HFFc6 (cell line): ENCODE measurements at places on chromosomes 13 and 19. TPM values are rescaled to one million over a fixed set of nuclear protein-coding genes. Genes with fewer than 3 reads are reported as not detected.

GRCh38 chr19:9586764-9587163, 2.5 kb upstream of the ZNF121 start:
- peak; percentile 45 for DNase-seq

GRCh38 chr13:41458761-41459431, 1.5 kb downstream of the RGCC start:
- peak; percentile 38 for DNase-seq

GRCh38 chr13:103471896-103472295, 405.7 kb upstream of the SLC10A2 start:
- DNase-seq, result no peak

- no peak for DNase-seq
These were observed 104.1 kb upstream of the SCEL start for GRCh38 chr13:77431449-77431848.

- no peak for DNase-seq
These were observed 12.1 kb upstream of the DACH1 start for GRCh38 chr13:71879129-71879535.

DNA sequence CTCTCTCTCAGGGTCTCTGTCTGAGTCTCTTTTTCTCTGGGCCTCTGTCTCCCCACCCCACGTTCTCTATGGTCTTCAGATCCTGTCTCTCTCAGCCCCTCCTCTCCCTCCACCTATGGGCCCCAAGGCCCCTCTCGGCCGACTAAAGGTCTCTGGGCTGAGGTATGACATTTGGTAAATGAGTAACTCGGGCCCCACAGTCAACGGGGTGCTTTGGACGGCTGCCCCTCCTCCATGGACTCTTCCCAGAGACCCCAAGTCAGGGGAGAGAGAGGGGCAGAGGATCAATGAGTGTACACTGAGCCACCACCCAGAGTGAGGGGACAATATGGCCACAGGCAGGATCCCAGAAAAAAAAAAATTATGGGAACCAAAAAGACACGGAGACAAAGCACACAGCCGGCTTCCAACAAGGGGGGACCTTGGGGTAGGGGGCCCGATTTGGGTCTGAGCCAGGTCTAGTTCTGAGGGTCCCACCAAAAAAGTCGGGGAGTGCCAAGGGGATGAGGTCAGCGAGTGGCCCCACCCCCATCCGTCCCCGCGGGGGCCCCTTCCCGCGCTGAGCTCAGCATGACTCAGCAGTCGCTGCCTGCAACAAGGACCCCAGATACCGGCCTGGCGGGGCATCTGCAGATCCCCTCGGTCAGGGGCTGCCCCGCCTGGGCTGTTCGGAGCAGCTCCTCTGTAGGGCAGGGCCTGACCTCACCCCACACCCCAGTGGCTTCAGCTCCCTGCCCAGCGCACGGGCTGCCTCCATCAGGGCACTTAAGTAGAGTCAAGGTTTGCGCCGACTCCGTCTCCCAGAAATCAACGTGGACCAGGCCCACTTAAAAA, 1.5 kb upstream of the FTL start:
- DNase-seq, result peak; percentile 52

DNA sequence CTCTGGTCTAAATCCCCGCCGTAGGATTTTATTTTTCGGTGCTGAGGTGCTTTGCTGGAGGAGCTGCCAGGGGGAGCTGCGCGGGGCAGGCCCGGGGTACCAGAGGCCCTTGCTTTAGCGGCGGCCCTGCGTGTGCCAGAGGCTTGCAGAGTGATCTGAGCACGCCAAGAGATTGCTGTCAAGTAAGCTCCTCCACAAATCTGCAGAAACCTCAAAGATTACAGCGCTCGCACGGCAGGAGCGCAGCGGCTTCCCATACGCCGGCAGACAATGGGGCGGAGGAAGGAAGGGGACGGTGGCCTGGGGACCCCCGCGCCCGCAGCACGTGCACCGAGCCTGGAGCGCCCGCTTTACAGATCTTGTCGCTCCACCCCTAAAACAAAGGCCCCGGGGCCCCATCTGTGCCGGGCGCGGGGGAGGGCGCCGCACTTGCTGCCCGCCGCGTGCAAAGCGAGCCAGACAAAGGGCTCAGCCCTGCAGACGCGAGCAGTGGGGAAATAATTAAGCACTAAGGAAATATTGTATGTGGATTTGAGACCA, 9.1 kb upstream of the C19orf12 start:
- no peak for DNase-seq

GRCh38 chr19:52923778-52924593, 758 bp upstream of the ZNF888 start:
- DNase-seq, result no peak

- no peak for DNase-seq
These were observed 2.2 kb upstream of the TNFRSF19 start for GRCh38 chr13:23567906-23568460.

- DNase-seq, result no peak
These were observed 41.3 kb downstream of the ARHGEF7 start for GRCh38 chr13:111156421-111156820.

DNA sequence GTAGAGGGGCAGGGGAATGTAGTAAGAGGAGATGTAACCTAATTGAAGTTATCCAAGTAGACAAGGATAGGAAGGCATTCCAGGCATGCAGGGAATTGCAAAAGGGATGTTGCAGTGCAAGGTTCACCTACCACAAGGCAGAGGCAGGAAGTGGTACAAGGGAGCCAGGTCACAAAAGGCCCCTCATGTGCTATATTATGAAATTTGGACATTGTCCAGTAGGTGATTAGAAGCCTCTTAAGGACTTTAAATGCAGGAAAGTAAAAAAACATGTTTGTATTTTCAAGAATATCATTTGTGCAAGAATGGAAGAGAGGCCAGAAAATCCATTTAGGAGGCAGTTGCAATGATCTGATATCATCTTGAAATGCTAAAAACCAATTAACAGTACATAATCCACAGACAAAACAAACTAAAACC, 111.4 kb downstream of the FRY start:
- DNase-seq, result peak; percentile 25

DNA sequence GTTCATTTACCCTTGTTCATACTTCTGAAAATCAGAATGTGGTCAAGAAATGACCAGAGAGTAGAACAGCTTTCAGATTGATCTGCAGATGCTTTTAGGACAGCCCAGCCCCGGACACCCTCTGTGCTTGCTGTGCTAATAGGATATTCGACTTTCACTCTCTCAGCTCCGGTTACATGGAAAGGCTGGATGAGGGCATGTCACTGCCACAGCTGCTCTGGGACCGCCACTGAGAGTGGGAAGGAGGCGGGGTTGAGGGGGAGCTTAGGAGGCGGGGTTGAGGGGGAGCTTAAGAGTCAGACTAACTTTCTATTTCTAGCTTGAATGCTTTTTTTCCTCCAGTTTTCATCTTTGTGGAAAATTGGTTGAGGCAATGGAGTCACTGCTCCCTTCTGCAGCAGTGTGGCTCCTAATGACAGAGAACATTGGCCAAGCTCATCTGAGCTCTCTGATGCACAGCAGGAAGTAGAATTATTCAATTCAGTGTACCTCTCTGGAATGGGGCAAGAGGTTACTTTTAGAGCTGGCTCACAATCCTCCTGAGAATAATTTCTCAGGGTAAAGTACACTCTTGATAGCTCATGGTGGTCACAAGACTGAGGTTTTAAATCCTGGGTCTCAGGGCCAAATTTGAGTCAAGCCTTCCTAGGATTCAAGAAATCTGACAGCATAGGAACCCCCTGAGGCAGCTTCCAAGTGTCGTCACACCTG, 74.6 kb upstream of the NPAS1 start:
- DNase-seq, result peak; percentile 55

GRCh38 chr19:33621811-33622504, at the start of gene CHST8:
Gene CHST8, plus strand, starts transcription at chr19:33621953. Its CDS starts 67,309 bp downstream, at chr19:33689262.
- no peak for DNase-seq

The C5AR1 gene
- 0.28 to 0.56 TPM (median 0.42 TPM) in 3 replicates for total RNA-seq

The IGSF23 gene
- not detected in 3 replicates for total RNA-seq
